ENCODE measurements at places on chromosomes 3 and 15.

- H3K27me3 ChIP-seq = no peaks in the 10 kb centered on the region
- DNase-seq = no peak
- no peak overlapping the region for H3K4me3 ChIP-seq
Observed at GRCh38 chr15:60255390-60255789, 142.4 kb downstream of the ANXA2 start.

DNA sequence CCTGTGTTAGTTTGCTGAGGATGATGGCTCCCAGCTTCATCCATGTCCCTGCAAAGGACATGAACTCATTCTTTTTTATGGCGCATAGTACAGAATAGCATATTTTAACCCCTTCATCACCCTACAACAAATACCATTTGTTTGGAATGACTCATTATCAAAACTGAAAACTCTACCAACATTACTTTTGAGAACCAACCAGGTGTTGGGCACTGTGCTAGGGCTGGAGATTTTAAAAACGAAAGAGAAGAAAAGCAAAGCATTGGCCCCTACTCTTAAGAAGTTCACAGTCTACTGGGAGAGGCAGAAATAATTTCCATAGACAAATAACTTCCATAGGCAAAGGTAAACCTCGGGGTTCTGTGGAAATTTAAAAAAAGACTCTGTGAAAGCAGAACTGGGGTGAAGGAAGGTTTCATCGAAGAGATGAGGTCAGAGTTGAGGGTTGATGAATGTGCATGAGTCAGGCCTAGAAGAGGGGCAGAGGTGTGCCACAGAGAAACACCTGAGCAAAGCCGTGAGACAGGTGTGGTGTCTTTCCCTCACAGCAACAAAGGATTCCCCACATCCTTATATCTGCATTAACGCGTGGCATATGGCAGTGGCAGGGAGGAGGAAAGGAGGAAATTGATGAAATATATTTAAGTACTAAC, 51.0 kb downstream of the MCF2L2 start:
- no peak overlapping the region for H3K4me3 ChIP-seq
- no peak overlapping the region for H3K27ac ChIP-seq
- H3K36me3 ChIP-seq = no peaks in the 10 kb centered on the region
- DNase-seq = no peak
- H3K27me3 ChIP-seq = no peaks in the 10 kb centered on the region

DNA sequence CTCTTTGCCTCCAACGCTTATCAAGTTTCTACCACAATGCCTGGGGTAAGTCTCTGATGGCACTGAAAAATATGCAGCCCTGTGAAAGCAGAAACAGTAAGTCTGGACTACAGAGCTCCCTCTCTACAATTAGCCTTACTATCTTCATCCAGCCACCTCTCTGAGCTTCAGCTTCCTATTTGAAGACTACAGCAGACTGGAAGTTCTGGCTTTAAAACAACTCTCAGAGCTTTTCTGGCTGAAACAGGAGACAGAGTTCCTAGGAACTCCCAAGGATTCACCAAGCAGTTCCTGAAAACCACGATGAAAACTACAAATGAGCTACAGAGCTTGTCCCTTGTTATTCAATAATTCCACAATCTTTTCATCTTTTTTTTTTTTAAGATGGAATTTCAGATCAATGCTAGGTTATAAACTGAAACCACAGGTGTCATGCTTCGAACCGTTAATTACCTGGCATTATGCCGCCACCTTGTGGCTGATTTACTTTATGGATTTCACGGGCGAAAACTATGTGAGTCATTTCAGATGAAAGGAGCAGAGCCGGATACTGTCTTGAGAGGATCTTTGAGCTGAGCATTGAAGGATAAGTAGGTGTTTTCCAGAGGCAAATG, 3.9 kb downstream of the CRYGS start:
- H3K27me3 ChIP-seq = no peaks in the 10 kb centered on the region
- H3K4me3 ChIP-seq = peak overlapping the region; percentile 47
- no peaks in the 10 kb centered on the region for H3K4me1 ChIP-seq
- H3K27ac ChIP-seq = no peak overlapping the region
- H3K36me3 ChIP-seq = no peaks in the 10 kb centered on the region

DNA sequence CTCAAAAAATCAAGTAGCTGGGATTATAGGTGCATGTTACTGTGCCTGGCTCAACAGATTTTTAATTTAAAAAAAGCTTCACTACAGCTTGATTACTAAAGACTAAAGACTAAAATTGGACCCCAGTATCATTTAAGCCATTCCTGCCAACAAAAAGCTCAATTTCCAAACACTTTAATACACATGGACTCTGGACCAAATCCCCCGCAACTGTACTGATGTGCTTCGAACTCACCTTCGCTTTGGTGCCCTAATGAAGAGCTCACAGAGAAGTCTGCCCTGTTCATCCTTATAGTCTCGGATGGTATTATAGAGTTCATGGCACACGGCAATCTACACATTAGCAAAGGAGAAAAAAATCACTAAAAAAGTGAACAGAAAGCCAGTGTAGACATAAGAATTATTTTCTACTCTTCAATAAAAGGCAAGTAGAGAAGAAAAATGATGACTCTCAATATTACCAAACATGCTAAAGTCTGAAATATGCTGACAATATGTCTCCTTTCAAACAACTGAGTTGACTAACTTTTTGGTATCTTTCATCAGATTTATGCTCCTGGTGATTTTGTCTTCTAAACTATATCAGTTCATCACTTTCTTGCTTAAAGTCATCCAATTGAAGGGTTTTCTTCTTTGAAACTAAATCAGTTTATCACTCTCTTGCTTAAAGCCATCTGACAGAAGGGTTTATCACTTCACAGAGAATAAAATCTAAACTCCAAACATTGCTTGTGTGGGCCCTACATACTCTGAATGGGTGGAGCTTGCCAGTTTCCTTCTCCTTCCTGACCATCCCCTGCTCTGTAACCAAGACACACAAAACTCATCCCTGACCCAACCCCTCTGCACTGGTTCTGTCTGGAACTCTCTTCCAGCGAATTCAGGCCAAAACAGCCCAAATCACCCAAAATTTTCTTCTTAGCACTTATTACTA, 7.2 kb downstream of the PBRM1 start:
- no peaks in the 10 kb centered on the region for H3K27me3 ChIP-seq
- H3K27ac ChIP-seq = no peak overlapping the region
- DNase-seq = no peak
- H3K4me3 ChIP-seq = no peak overlapping the region

- DNase-seq = no peak
- H3K36me3 ChIP-seq = no peaks in the 10 kb centered on the region
- H3K4me3 ChIP-seq = no peak overlapping the region
- no peak overlapping the region for H3K27ac ChIP-seq
Observed at GRCh38 chr3:140128217-140128616, 193.2 kb downstream of the CLSTN2 start.
